ENCODE measurements at places on chromosomes 7 and 10.

GRCh38 chr10:99674762-99675161 is 15.5 kb downstream of the ENTPD7 start:
- DNase-seq: no peak

DNA sequence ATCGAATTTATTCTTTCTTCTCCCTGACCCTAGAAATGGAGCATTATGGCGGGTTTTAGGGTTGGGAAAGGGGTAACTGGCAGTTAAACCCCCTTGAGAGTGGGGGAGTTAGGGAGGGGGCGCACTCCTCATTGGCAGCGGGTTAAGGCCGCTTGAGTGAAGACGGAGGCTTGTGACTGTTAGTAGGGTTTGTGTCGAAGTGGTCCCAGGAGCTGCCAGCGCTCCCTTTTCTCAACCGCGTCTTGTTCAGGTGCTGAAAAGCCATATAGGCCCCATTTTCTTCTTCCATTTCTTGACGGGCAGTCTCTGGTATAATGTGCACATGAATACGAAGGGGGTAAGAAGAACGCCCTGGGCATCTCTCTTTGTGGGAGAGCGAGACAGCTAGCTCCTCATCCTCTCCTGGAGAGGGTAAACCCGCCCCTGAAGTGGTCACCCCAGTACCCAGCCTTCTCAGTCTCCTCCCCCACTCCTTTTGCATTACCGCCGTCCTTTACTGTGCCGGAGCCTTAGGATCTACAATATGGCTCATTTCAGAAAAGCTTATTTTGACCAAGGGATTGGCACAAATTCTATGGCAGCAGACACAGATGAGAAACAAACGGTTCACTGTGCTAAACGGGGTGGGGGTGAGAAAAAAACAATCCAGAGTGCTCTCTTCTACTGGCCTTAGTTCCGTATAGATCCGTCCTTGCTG is 836 bp downstream of the KMT2E start:
- peak; percentile 47 for DNase-seq

DNA sequence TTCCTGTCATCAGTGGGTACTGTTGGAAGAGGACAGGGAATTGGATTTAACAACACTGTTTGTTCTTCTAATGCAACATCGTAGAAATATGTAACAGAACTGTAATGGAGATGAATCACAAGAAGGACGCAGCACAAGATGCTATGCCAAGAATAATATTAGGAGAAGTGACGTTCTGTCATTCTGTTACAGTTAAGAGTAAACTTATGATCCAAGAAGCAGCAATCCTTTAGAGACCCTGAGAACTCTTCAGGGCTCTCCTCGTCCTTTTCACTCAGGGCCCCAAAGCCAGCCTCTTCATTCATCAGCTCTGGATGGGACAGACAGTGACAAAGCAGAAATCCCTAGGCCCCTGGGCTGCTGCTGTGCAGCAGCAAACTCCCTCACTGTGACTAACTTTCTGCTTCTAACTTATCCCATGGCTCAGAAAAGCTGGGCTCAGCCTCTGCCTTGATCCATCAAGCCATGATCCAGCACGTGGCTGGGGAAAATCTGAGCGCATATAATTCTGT is 8.7 kb upstream of the IL6 start:
- DNase-seq: no peak

DNA sequence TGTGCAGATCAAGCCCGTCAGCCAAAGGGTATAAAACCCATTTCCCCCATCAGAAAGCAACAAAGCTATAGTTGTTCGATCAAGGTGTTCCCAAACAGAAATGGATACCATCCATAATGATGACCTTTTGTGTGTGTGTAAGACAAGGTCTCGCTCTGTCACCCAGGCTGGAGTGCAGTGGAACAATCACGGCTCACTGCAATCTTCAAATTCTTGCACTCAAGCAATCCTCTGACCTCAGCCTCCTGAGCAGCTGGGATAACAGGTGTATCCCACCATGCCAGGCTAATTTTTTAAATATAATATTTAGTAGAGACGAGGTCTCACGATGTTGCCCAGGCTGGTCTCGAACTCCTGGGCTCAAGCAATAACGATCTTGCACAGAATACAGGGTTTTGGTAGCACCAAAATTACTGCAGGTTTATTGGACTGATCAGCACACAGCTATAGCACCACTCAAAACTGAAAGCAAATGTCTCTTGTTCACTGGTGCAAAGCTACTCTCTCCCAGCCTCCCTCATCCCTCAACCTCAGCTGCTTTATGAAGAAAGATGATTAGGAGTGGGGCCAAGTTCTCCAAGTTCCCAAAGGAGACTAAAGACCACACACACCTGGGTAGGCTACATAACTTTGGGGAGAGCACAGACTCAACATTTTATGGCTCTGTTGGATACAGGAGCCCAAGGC is 80.5 kb downstream of the ABI1 start:
- DNase-seq: no peak

- DNase-seq: no peak
Measured at GRCh38 chr7:81822811-81823210, 53.0 kb upstream of the HGF start.

GRCh38 chr7:101720324-101720723 is 91.2 kb upstream of the MYL10 start:
- DNase-seq: no peak

DNA sequence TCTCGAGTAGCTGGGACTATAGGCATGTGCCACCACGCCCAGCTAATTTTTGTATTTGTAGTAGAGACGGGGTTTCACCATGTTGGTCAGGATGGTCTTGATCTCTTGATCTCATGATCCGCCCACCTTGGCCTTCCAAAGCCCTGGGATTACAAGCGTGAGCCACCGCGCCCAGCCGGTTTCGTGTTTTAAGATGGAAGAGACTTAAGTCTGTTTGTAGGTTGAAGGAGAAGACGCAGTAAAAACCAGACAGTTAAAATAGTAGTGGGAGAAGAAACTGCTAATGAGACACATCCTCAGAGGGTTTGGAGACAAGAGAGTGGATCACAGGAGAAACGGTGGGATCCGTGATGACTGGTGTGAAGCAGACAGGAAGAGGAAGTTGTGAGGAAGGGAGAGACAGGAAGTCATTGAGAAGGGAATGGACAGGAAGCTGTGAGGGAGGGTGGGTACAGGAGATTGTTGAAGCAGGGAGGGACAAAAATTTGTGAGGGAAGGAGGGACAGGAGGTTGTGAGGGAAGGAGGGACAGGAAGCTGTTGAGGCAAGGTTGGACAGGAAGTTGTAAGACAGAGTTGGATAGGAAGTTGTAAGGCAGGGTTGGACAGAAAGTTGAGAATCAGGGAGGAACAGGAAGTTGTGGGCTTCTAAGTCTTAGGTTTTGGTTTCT is 115.5 kb downstream of the WDFY4 start:
- DNase-seq: no peak

- no peak for DNase-seq
Measured at GRCh38 chr10:31058795-31059703, 27.4 kb upstream of the ZNF438 start.

DNA sequence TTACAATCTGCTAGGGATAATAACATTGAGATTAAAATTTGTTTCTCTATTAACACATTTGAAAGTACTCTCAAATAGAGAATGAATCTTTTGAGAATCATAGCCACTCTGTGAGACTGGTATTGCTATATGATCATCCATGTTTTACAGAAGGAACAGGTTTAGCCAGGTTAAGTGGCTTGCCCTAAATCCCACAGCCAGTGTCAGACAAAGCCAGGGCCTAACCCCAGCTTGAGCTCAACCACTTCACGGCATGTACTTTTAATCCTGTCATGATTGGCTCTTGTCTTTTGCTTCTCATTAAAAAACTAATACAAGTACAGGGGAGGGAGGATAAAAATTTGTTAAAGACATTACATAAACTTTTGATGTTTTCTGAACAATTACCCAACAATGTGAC is 3.8 kb upstream of the ZNRF2 start:
- no peak for DNase-seq

GRCh38 chr7:107180378-107180777 is 11.6 kb downstream of the HBP1 start:
- DNase-seq: no peak

GRCh38 chr10:3484306-3485056 is 300.5 kb downstream of the KLF6 start:
- DNase-seq: no peak

DNA sequence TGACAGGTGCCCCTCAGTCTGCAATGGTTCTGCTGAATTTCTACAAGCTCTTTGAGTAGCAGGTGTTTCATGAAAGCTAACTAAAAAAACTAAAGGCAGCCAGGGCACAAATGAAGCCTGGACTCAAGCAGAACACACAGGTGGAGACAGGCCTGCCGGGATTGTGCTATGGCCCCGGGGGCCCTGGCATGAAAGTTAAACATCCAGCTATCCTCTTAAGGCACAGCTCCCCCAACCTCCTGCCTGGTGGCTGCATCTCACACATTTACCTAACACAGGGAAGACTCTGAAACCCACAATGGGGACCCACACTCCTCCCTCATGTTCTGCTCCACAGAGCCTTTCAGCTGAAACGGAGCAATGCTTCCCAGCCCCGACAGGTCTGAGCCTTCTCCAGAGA is 76.3 kb upstream of the CAMK2B start:
- DNase-seq: no peak

DNA sequence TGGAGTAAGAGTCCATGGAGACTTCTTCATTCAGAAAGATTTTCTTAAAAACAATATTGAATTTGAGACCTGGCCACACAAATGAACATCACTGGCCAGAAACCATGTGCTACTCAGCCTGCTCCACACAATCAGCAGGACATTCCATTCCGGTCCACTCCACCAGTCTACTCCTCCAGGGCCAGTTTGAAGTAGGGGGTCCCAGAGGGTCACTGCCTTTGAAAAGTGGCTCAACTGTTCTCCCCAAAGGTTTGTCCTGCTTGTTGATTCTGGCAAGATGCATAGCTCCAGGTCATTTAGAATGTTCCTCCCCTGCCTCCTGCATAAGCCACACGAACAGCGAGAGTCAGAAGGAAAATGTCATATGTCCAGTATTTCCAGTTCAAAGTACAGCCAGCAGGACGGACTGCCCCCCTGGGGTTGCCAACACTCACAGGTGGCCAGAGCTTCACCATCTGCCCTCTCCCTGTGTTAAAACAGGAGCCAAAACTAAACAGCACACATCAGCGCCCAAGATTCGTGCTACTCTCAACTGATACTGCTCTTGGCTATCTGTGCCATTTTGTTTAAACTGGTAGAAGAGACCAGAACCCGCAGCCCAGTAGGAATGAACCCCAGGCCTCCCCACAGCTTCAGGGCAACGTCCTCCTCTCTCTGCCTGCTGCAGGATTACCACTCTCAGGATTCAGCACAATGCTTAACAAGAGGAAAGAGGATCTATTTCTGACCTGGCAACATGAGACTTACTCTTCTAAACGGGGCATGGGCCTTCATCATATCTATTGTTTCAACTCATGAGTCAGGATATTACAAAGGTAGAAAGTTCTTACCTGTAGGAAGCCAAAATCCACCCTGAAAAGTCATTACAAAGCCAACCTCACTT is 11.3 kb downstream of the GRB10 start:
- DNase-seq: no peak

- no peak for DNase-seq
Measured at GRCh38 chr7:11427686-11428273, 404.2 kb downstream of the THSD7A start.

- DNase-seq: no peak
Measured at GRCh38 chr7:148435715-148436114, 154.9 kb upstream of the C7orf33 start.

- no peak for DNase-seq
Measured at GRCh38 chr10:63760708-63761047, 239.5 kb downstream of the REEP3 start.

DNA sequence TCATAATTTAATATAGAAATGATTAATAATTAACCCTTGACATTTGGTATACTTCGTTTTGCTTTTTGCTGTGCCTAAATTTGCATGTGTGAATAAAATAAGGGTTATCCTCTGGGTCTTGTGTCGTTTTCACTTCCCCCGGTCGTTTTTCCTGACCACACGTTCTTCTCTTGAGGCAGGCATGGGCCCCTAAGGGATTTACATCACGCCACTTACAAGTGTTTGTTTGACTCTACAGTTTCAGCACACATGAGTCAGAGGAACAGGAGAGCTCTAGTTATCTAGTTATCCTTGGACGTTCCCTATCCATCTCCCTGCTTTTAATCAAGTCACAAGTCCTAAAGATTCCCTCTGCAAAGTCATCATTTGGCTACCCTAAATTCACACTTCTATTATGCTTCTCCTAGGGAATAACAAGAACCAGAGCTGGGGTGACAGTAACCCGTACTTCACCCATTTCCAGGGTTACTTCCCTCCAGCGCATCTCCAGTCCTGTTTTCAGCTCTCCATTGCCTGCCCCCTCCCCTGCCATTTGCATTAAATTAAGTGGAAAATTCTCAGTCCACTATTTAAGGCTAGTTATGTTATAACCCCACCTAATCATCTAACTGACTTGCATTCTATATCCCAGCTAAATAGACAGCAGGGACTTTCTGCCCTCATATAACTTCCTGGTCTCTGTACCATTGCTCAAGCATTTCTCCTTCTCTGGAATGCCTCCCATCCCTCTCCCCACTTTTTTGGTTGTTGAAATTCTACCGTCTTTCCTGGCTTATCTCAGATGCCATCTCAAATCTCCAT is 206.9 kb downstream of the PTEN start:
- DNase-seq: no peak

GRCh38 chr10:3090914-3091787 is 23.8 kb downstream of the PFKP start:
- DNase-seq: no peak

GRCh38 chr10:103859161-103860086 is 4.0 kb upstream of the SH3PXD2A start:
- peak; percentile 41 for DNase-seq

GRCh38 chr10:26911811-26912461 is 51.2 kb upstream of the ABI1 start:
- DNase-seq: no peak

GRCh38 chr10:30744106-30744505 is 114.6 kb upstream of the LYZL2 start:
- no peak for DNase-seq

DNA sequence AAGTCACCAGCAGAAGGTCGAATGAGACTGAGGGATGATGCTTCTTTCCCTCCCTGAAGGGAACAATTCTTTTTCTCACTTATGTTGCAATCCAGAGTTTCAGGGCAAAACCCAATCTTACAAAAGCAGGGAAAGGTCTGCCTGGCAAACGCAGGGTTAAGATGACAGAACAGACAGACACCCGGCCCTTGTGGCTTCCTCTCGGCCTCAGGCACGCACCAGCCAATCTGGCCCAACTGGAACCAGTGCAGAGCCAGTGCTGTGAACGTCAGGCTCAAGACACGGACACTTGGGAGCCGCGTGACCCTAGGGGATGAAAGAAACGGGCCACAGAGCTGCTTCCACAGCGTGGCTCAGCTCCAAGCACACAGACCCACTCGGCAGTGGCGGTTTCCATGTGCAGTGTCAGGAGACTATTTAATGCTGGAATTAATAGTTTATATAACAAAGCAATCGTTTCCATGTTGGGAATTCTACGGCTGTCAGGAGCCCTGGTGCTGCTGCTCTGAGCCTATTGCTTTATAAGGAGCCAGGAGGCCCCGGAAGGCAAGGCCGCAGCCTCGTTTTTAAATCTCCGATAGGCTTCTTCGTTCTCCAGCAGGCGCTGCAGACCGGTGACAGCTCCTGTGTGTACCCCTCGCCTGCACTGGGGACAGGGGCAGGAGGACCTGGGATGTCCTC is 198.4 kb downstream of the DIP2C start:
- DNase-seq: no peak

- no peak for DNase-seq
Measured at GRCh38 chr7:14095233-14095950, 105.9 kb upstream of the ETV1 start.

- DNase-seq: no peak
Measured at GRCh38 chr7:47571331-47572093, 10.4 kb downstream of the TNS3 start.

Measured in effector memory CD8-positive, alpha-beta T cell (primary cell).